Thoracic aorta (tissue), 2 donors: ENCODE measurements at places on chromosomes 2 and 18. TPM values are rescaled to one million over a fixed set of nuclear protein-coding genes. Genes with fewer than 3 reads are reported as not detected.

Gene MATN3
- 1.8 TPM for total RNA-seq

Gene CRYGD
- not detected for total RNA-seq

Gene SCG2
- 0.56 TPM for total RNA-seq

Gene ITGA6
- total RNA-seq = 27.3 TPM

DNA sequence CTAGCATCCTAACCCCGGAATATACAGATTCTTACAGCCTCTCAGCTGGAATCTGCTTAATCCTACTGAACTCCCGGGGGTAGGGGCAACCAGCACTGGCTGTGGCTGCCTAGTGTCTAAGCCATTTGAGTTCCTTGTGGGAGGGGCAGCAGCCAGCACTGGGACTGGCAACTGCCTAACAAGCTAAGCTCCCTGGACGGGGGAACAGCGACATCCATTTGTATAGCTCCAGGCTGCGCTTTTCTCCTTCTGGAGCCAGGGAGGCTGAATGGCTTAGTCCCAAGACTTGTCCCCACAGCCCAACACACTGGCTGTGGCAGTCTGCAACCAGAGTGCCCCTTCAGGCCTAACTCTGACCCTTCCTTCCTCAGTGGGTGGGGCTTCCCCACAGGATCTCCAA lies 787.2 kb downstream of the METTL4 start:
- no peaks in the 10 kb centered on the region for H3K36me3 ChIP-seq
- H3K27me3 ChIP-seq = no peaks in the 10 kb centered on the region
- H3K4me1 ChIP-seq = no peaks in the 10 kb centered on the region
- no peak overlapping the region for H3K27ac ChIP-seq
- H3K4me3 ChIP-seq = no peak overlapping the region
- no peak for DNase-seq

DNA sequence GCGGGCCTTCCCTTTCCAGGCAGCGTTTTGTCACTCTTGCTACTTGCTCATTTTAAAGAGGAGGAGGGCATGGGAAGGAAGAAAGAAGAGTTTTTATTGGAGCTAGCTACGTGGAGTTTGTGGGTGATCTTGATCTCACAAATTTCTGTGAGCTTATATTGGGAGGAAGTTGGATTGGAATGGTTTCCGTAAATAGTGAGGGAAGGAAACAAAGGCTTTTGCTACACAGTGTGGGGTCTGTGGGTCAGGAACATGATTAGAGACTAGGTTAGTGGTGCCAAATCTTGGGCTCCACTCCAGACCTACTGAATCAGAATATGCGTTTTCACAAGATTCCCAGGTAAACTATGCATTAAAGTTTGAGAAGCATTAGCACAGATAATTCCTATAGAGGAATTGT lies 8.1 kb downstream of the RALB start:
- H3K4me3 ChIP-seq = no peak overlapping the region
- DNase-seq = no peak
- no peaks in the 10 kb centered on the region for H3K27me3 ChIP-seq
- H3K4me1 ChIP-seq = no peaks in the 10 kb centered on the region
- no peak overlapping the region for H3K27ac ChIP-seq
- H3K36me3 ChIP-seq = no peaks in the 10 kb centered on the region

GRCh38 chr2:197238043-197238365 lies 72.6 kb downstream of the ANKRD44 start:
- H3K36me3 ChIP-seq = no peaks in the 10 kb centered on the region
- peaks cover 17% of the 10 kb centered on the region for H3K4me1 ChIP-seq
- H3K27me3 ChIP-seq = no peaks in the 10 kb centered on the region
- DNase-seq = no peak

DNA sequence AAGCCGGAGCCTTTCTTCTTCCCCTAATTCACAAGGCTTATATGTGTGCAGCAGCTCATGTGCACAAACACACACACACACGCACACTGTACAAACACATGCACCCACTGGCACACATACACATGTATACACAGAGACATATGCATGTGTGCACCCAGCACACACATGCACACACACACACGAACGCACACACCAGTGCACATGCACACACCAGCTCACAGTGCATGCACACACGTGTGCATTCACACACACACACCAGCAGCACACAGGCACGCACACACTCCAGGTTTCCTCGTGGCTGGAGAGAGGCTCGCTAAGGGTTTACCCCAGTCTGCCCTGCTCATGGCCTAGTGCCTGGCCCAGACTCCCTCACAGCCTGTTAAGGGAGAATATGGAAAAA lies 234.0 kb downstream of the EIPR1 start:
- no peak overlapping the region for H3K27ac ChIP-seq
- H3K4me1 ChIP-seq = no peaks in the 10 kb centered on the region
- no peaks in the 10 kb centered on the region for H3K36me3 ChIP-seq

DNA sequence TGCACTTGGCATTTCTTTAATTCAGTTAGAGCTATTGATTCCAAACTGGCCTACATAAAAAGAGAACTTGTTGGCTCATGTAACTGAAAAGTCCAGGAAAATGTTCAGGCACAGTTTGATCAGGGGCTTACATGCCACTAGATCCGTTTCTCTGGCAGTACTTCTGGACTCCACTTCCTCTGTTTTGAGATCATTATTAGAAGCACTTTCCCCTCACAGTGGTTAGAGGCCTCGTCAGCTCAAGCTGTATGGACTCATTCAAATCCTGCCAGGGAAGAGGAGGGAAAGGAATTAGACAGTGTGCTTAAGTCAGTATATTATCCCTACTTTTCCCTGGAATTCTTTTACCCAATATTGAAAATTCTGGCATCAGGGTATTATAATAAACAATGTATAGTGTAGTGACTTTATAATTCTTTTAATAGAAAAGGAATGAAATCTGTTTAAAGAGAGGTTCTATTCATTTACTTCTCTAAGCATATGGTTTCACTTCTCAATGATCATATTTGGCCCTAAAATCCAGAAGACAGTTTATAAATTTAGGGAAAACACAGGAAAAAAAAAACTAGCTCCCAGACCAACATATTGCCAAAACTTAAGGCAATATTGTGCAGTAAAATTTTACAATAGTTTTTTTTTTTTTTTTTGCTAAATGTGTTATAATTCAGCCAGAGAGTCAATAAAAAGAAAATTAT lies 92.0 kb downstream of the ARMC9 start:
- no peaks in the 10 kb centered on the region for H3K27me3 ChIP-seq
- no peak overlapping the region for H3K27ac ChIP-seq
- H3K36me3 ChIP-seq = peaks cover 32% of the 10 kb centered on the region
- DNase-seq = no peak
- H3K4me3 ChIP-seq = no peak overlapping the region

DNA sequence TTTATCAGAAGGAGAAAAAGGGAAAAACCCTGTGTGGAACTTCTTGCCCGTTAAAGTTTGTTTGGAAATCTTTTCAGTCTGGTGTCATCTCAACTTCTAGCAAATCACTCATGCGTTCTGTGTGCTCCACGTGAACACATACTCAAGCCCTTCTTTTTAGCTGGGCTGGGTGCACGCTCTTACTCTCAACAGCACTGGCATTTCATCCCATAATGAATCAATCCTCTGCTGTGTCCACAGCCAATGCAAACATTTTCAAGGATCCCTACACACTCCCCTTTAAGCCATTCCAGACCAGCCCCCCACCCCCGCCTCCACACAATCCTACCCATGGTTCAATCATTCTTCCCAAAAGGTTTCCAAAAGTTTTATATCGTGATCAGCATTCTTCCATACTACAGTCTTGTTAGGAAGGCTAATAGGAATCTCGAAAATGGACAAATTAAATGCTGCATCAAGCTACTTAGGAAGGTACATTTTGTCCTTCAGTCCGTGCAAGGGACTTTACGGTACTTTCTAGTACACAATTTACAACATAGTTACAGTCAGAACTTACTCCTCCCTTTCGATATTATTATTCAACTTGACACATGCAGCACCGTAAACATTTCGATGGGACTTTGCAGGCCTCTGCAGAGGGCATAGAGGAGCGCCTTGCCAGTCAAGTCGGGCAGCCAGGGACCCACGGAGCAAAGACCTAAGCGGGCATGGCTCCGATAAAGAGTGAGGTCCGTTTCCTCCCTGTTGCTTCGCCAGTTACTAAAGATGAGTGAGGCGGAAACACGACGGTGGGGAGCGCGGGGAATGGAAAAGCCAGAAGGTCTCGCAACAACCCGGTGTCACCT lies 1.4 kb downstream of the PTGR3 start:
- H3K4me1 ChIP-seq = peaks cover 27% of the 10 kb centered on the region
- H3K4me3 ChIP-seq = peak overlapping the region; percentile 98
- H3K27ac ChIP-seq = peak overlapping the region; percentile 96

DNA sequence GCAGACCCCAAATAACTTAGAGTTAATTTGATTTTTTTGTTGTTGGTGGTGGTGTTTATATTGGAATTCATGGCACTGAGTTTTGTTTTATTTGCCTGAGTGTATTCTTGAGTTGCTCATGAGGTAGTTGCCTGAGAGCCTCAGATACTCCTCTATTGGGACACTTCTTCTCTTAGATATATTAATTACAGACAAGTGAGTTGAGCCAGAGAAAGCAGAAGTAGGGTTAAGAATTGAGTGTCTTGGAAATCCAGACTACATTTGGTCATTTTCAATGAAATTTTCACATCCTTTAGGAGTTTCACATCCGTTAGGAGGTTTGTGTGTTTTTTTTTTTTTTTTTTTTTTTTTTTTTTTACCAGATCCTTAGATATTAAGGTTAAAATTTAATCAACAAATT lies 29.0 kb downstream of the FMNL2 start:
- no peaks in the 10 kb centered on the region for H3K27me3 ChIP-seq
- DNase-seq = no peak
- H3K27ac ChIP-seq = no peak overlapping the region
- H3K36me3 ChIP-seq = no peaks in the 10 kb centered on the region

DNA sequence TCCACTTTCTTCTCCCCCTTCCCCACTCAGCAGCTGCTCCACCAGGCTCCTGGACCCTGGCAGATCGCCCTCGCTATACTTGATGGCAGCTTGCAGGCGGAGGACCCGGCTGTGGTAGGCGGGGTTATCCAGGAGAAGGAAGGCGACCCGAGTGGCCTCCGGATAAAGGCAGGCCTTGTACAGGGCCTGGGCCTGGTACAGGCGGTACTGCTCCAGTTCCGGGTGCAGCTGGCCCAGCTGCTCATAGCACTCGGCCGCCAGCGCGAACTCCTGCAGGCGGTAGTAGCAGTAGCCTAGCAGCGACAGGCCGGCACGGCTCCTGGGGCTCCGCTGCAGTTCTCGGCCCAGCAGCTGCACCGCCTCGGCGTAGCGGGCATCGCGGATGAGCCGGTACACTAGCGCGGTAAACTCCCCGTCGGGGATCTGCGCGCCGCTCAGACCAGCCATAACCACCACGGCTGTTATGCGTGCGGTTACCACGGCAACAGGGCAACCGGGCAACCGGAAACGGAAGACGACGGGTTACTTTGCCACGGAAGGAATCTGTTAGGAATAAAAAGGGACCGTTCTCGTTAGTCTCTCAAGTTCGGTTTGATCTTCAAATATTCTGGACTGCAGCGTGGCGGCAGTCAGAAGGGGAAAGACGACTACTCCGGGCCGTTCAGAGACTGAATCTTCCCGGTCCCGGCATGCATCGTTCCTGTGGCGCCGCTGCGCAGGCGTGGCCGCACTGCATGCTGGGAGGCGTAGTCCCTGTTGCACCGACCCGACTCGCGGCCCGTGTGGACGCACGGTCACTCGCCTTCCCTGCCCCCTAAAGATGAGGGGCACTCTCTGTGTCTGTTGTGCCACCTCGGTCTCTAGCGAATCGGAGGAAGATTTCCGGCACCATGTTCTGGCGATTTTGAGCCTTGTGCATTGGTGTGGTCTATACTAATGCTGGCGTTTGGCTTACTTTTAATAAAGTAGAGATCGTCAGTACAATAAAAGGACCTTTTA lies 226.0 kb downstream of the AGPS start:
- peaks cover 5% of the 10 kb centered on the region for H3K4me1 ChIP-seq
- H3K27ac ChIP-seq = peak overlapping the region; percentile 90
- no peaks in the 10 kb centered on the region for H3K27me3 ChIP-seq
- no peaks in the 10 kb centered on the region for H3K36me3 ChIP-seq
- DNase-seq = peak; percentile 73

DNA sequence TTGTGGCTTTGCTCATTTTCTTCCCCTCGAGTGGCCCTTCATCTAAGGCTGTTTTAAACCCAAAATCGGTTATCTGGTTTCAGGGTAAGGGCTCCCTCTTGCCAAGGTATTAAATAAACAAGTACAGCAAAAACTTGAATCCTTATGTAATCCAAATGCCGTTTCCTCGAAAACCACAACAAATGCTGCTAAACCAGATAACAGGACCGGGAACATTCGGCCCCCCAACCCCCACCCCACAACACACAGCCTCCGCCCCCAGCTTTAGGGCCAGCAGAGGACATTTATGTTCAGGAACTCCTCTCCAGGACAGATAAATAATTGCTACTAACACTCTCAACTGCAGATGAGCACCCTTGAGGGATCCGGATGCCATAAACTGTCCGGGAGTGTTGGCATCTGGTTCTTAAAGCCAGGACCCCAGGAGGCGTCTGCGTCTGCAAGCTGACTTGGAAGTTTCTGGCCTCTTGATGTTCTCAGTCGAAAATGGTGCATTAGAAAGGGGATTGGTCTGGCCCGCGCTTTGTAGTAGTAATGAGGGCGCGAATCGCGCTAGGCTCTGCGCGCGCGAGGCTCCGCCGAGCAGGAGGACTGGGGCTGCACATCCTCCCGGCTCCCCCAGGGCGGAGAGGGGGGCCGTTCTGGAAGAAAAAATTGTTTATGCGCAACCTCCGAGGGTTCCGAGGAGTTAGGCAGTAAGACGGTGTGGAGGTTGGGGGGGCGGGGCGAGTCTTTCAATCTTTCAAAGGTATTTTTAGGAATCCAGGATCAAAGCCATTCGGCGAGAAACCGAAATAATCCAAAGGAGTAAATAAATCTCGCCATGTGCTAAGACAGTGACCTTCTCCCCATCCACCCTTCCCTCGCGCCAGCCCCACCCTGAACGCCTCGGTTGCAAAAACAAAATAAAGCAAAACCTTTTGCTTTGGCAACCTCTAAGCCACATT lies 3.9 kb upstream of the ID2 start:
- no peaks in the 10 kb centered on the region for H3K36me3 ChIP-seq
- peaks cover 22% of the 10 kb centered on the region for H3K4me1 ChIP-seq
- DNase-seq = no peak
- peak overlapping the region; percentile 96 for H3K27ac ChIP-seq
- H3K27me3 ChIP-seq = no peaks in the 10 kb centered on the region

GRCh38 chr18:3055816-3056215 lies 42.9 kb upstream of the LPIN2 start:
- no peak overlapping the region for H3K27ac ChIP-seq
- no peaks in the 10 kb centered on the region for H3K36me3 ChIP-seq
- no peak for DNase-seq
- H3K4me1 ChIP-seq = no peaks in the 10 kb centered on the region

GRCh38 chr18:13026583-13027270 lies 35.6 kb downstream of the CEP192 start:
- no peak overlapping the region for H3K27ac ChIP-seq
- DNase-seq = no peak
- peaks cover 12% of the 10 kb centered on the region for H3K36me3 ChIP-seq
- H3K27me3 ChIP-seq = no peaks in the 10 kb centered on the region
- no peaks in the 10 kb centered on the region for H3K4me1 ChIP-seq

GRCh38 chr18:39205565-39206195 lies 1640.1 kb upstream of the CELF4 start:
- DNase-seq = no peak
- no peaks in the 10 kb centered on the region for H3K36me3 ChIP-seq
- no peak overlapping the region for H3K4me3 ChIP-seq
- no peak overlapping the region for H3K27ac ChIP-seq
- no peaks in the 10 kb centered on the region for H3K27me3 ChIP-seq

GRCh38 chr2:73926493-73927327 lies at the start of gene DGUOK:
TSS of gene DGUOK (plus strand) at chr2:73926880. CDS start at chr2:73926911, 31 bp downstream.
- H3K27ac ChIP-seq = peak within 1 kb of the TSS; percentile 94
- H3K27me3 ChIP-seq = no peaks in the 10 kb centered on the region
- H3K4me3 ChIP-seq = peak within 1 kb of the TSS; percentile 73
- peaks cover 25% of the 10 kb centered on the region for H3K4me1 ChIP-seq
- H3K36me3 ChIP-seq = no peaks in the 10 kb centered on the region
